ENCODE measurements at places on chromosomes 5 and 9.

DNA sequence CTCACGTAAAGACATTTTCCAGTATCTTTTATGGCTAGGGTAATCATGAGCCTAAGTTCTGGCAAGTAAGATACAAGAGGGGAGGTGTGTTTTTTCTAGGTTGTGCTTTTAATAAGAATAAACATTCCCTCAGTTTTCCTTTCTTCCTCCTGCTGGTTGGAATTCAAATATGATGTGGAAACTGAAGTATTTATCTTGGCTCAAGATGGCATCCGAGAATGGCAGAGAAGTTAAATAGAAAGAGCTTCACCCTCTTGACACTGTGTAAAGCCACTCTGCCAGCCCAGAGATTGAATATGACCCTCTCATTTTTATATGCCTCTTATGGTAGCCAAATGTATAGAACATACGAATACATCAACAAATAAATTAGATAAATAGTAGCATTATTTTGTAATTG, 438.4 kb downstream of the ISL1 start:
- DNase-seq, result no peak

- DNase-seq, result no peak
Observed at GRCh38 chr9:677461-678097, 163.9 kb upstream of the DMRT1 start.

DNA sequence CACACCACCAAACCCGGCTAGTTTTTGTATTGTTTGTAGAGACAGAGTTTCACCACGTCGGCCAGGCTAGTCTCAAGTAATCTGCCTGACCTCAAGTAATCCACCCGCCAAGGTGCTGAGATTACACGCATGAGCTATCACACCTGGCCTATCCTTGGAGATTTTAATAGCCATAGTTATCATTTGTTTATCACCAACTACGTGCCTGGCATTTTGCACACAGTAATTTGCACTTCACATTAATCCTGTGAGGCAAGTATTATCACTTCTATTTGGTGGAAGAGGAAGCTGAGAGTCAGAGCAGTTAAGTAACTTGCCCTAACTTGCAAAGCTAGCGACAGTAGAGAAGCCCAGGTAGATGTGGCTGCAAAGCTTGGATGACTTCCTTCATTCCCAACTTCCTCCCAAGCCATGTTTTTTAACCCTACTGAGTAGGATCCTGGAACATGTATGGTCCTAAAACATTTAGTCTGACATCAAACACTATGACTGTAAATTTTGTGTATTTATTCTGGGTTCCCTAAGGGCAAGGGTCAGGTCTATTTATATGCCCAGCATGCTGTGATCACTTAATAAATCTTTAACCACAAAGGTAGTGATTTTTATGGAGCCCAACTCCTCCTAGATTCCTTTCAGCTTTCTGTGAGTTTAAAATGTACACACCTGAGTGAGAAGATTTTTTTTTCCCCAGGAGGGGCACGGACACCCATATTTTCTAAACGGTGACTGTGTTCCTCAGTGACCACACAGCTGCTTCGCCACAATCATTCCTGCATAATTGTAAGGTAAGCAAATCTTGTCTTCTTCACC, 100.2 kb upstream of the RAI14 start:
- no peak for DNase-seq

DNA sequence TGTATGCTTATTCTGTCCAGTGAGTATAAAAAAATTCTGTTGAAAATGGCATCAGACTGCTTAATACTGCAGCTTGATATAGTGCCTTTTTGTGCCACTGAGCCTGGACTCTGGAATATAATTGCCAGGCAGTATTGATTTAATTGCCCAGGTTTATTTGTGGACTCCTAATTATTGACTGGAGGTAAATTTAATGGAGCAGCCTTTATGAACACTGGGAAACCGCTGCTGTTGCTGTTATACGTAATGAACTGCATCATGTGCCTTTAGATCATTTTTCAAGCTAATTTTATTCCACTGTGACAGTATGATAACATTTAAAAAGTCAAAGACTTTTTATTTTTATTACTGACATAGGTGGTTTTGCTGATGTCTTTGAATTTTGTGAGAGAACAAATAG, 90.2 kb upstream of the SH3GL2 start:
- no peak for DNase-seq

DNA sequence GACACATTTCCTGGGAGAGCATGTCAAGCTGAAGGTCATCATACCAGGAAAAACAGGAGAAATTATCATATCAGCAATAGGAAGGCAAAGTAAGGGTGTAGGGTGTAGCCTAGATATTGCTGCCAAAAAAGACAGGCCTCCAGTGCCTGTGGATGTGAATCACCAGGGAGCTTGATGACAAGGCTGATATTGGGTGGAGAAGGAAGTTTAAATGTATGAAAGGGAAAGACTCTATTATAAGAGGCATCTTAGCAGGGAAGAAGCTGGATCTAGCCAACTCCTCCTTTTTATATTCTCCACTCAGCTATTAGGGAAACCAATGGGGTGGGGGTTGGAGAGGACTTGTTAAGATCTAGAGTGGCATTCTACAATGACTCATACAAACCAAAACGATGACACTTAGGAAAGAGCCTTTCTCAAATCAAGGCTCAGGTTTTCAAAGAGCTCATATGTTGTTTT, 13.4 kb upstream of the TXNDC8 start:
- DNase-seq, result no peak

DNA sequence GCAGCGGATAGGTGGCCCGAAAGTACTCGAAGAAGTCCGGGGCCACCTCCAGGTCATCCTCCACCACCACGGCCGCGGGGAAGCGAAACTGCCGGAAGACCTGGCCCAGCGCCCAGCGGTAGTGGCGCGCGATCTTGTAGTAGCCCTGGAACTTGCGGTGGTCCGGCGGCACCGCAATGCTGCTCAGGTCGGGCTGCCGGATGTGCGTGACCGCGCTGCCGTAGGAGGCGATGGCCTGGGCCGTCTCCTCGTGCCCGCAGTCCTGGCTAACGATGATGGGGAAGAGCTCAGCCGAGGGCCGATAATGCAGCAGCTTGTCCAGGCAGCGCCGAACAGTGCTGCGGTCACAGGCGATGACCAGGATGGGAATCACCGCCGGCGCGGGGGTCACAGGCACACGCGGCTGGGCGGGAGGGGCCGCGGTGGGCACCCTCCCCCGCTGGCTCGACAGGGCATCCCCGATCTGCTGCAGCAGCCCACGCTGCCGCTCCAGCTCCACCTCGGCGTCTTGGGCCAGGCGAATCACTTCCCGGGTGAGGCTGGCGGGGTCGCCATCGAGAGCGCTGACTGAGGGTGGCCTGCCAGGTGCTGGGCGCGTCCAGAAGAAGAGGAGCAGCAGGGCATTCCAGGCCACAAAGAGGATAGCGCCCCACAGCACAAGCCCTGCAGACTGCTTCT, 10.2 kb downstream of the MGAT1 start:
- DNase-seq, result no peak

- peak; percentile 9 for DNase-seq
Observed at GRCh38 chr9:115015018-115015635, 84.7 kb upstream of the TNFSF8 start.

GRCh38 chr5:17189381-17190036, 27.9 kb upstream of the BASP1 start:
- DNase-seq, result peak; percentile 15

DNA sequence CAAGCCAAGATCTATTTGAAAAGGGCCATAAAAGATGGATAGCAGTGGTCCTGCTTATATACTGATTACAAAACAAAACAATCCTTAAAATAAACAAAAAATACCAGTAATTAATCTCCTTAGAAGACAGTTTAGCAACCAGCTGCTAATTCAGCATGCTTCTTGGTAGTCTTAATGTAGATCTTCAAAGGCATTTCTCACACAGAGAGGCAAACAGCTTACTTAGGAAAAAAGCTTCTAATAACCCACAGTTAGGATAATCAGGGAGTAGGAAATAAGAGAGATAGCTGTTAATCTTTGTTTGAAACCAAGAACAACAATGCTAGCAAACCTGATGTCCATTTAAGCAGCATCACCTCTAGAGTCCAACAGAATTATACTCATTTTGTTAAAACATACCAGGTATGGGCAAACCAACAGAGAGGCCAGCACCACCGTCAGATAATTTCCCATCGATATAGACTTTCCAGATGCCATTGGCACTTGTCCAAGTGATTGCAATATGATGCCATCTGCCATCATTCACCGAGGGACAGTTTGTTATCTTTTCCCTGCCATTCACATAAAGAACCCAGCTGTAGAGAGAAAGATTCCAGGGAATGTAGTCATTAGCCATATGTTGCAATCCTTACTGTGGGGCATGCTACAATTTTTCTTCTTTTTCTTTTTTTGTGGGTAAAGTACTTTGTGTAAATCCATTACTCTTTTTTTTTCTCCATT, 105.6 kb upstream of the TXNDC8 start:
- no peak for DNase-seq

- DNase-seq, result no peak
Observed at GRCh38 chr9:69834056-69834455, 13.4 kb downstream of the CFAP95 start.

- no peak for DNase-seq
Observed at GRCh38 chr9:130779153-130779855, 55.8 kb upstream of the ABL1 start.

DNA sequence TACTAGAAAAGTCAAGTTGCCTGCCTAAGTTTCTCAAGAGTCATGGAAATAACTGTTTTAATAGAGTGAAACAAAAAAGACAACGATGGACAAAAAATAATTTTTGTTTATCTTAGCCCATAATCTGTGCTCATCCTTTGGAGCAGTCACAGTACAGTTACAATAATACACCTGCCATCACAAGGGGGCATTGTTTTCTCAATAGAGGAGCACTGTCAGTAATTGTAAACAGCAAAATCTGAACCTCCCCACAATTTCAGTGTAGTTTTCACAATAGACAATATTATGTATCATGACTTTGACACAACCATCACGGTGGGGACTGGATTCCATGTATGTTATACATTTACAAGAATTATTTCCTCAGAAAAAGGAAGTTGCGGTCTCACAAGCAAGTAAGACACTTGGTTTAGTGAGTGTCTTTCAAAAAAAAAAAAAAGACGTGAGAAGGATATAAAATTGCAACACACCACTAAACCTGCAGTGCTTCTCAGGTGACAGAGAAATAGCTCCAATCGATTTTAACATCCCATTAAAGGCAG, 586.3 kb downstream of the PTPRD start:
- DNase-seq, result no peak

DNA sequence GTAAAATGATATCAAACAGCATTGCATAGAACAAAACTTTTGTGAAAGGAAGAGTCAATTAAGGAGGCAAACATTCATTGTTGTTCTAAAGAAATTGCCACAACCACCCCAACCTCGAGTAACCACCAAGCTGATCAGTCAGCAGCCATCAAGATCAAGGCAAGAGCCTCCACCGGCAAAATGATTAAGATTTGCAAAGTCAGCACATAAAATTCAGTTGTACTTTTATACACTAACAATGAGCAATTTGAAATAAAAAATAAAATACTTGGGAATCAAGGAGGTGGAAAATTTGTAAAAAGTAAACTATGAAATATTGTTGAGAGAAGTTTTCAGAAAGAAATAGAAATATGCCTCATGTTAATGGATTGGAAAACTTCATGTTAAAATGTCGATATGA, 1118.5 kb downstream of the PTPRD start:
- DNase-seq, result no peak

All from GM18507 (cell line).